ENCODE measurements at places on chromosomes 7 and 10.

DNA sequence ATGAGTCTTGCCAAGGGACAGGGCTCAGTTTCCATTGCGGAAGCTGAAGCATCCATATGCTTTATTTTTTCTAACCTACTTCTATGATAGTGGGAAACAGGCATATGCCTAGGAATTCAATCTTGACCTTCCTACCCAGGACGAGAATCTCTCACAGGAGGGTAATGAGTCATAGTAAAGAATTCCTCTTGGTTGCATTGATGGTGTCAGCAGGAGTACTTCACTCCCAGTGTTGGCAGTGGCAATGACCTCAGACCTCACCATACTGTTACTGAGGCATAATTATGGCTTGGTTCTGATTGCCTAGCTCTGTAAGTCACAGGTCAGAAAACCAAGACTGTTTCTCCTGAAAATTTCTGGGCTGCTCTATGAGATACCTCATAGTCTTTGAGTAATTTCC, 552.9 kb downstream of the ARL4A start:
- DNase-seq: no peak

GRCh38 chr7:101602484-101603241, 26.4 kb downstream of the MYL10 start:
- DNase-seq: peak; percentile 23

DNA sequence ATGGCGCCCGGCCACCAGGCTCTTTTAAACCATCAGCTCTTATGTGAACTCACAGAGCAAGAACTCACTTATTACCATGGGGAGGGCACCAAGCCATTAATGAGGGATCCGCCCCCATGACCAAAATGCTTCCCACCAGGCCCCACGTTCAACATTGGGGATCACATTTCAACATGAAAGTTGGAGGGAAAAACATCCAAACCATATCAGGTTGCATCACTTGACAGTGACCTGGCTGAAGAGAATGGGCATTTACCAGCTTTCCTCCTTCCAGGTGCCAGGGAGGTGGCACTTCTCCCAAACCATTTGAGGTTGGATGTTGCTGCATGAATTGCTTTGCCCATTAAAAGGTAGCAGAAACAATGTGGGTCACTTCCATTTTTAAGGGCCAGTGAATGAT, 115.6 kb upstream of the TNS3 start:
- DNase-seq: no peak

DNA sequence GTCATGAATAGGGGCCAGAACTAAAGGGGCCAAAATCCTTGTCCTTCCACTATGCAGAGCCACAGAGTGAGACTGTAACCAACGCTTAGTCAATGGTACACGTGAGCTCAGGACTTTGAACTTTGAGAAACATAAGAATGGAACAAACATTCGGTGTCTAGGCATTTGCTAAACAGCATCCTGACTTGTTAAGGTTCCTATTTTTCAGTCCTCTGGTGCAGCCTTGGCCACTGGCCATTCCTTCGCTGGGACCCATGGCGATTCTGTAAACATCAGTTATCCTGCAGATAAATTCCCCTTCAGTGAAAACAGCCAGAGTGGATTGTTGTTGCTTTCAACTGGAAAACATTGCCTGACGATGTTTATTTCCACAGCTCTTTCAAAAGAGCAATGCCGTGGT, 266.8 kb downstream of the SORCS1 start:
- DNase-seq: no peak

GRCh38 chr10:125060826-125061556, 99.4 kb downstream of the CTBP2 start:
- DNase-seq: no peak

- no peak for DNase-seq
Observed at GRCh38 chr10:24759672-24760071, 36.0 kb upstream of the ARHGAP21 start.

GRCh38 chr7:24980534-24981170, 674 bp upstream of the OSBPL3 start:
- no peak for DNase-seq
